ENCODE measurements at places on chromosomes 3 and 15.

GRCh38 chr3:46660003-46660402 is 33.5 kb downstream of the ALS2CL start:
- DNase-seq: no peak

- DNase-seq: no peak
Measured at GRCh38 chr15:77111789-77112188, 40.9 kb upstream of the TSPAN3 start.

- DNase-seq: peak; percentile 35
Measured at GRCh38 chr15:94259121-94259751, 27.9 kb downstream of the MCTP2 start.

DNA sequence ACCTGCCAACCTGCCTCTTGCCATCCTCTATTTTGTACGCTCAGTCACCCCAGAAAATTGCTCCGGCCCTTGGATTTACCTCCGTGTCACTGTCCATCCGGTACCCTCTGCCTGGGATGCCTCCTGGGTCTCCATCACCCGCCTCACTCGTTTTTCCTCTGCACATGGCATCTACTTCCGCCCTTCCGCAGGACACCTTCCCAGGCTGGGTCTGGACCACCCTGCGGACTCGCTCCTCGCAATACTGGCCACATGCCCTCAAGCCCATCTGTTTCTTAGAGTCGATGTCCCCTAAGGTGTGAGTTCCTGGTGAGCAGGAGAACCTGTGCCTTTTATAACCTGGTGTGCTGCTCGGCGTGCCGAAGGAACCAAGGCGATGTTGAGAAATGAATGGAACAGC is 58.5 kb downstream of the APBA2 start:
- no peak for DNase-seq

- no peak for DNase-seq
Measured at GRCh38 chr3:11699083-11699427, 55.3 kb upstream of the VGLL4 start.

DNA sequence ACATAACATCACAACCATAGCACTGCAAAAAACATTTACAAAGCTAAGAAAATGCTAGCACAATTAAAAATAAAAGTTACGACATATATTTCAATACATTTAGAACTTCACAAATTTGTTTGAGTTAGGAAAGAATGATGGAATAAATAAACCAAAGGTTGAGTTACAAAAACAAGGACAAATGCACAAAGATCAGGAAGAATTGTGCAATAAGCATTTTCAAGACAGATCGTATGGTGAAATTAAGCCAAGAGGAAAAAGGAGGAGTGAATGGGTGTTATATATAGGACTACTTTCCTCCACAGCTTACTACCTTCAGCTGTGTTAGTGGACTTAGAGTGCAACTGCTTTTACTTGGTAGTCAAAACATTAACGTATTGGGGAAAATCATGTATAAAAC is 5.9 kb upstream of the CTXN2 start:
- no peak for DNase-seq

GRCh38 chr3:71069797-71070196 is 513.7 kb downstream of the FOXP1 start:
- DNase-seq: peak; percentile 68

Measured in NB4 (cell line).